ENCODE measurements at places on chromosomes 3 and 15.

- DNase-seq, result no peak
Measured at GRCh38 chr3:141127344-141128125, 76.4 kb downstream of the SPSB4 start.

DNA sequence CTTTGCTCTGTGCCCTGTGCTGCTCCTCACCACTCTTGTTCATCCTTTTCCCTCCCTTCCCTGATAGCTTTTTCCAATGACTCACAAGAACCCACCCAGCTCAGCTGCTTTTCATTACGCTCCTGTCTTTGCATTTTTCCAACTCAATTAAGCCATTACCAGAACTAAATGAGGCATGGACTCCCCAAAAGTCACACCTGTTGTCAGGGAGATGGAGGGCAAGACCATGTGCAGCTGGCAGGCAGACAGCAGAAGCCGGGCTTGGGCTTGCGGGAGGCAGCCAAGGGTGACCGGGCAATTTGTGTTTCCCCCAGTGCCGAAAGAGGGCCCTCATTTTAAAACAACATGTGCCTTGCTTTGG, 64.3 kb downstream of the CASR start:
- no peak for DNase-seq

GRCh38 chr3:60841355-60841754, 409.9 kb downstream of the FHIT start:
- DNase-seq, result no peak

- DNase-seq, result no peak
Measured at GRCh38 chr15:22827125-22827524, 11.3 kb upstream of the NIPA2 start.

- no peak for DNase-seq
Measured at GRCh38 chr3:988785-989184, 104.0 kb upstream of the CNTN6 start.

DNA sequence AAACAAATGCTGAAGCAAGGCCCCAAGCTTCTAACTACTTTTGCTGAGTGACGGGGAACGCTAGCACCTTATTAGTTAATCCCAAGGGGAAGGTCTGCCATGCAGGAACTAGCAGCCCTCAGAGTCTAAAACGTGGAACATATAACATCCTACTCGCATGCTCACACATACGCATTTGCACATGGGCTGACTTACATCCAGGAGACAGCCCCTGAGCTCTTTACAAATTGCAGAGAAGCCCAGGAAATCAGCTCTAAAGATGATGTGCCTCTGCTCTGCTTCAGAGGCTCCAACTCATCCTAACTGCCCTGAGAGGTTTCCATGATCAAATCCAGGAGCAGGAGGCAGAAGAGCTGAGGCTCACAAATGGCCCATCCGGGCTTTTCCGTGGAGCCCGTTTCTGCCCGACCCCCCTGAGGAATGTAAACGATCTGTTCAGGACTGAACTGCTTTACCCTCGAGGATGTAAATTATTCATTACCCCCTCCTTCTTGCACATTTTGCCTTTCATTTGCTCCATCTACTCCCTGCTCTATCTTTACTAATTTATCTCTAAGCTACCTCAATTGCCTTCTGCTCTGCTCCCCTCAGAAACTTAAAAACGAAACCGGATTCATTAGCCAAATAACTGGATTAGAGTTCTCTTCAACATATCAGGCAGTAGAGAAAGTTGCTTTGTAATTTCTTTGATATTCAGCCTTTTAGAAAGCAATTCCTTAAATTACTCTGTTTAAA, 141.9 kb upstream of the CCDC54 start:
- DNase-seq, result peak; percentile 71

GRCh38 chr3:89238846-89239245, 131.4 kb downstream of the EPHA3 start:
- no peak for DNase-seq

DNA sequence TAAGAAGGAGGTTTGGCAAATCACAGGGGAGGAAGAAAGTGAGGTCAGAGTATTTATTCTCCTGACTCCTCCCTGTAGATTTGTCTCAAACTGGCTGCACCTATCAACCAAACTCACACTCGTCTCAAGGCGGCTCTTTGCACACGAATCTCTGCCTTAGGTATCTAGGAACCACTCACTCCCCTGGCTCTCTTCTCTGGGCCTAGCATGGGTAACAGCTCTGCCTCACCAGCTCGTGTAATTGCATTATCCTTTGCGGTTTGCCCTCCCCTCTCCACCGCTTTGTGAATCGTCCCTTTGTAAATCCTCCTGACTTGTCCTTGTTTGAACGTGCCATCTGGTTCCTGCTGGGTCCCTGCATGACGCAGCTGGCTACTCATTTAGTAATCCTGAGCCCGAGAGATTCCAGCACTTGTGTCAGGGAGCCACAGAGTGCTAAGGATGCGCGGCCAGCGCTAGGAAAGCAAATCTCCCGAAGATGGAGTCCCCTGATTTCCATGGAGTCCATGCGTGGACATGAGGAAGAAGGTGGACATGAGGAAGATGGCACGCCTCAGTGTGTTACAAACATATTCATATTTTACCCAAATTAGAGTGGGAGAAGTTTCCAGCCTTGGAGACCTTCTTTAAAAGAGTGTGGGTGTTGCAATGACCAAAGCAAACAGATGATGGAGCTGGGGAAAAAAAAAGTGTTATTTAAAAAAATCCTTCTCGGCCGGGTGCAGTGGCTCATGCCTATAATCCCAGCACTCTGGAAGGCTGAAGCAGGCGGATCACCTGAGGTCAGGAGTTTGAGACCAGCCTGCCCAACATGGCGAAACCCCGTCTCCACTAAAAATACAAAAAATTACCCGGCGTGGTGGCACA, 26.7 kb downstream of the NRROS start:
- no peak for DNase-seq

DNA sequence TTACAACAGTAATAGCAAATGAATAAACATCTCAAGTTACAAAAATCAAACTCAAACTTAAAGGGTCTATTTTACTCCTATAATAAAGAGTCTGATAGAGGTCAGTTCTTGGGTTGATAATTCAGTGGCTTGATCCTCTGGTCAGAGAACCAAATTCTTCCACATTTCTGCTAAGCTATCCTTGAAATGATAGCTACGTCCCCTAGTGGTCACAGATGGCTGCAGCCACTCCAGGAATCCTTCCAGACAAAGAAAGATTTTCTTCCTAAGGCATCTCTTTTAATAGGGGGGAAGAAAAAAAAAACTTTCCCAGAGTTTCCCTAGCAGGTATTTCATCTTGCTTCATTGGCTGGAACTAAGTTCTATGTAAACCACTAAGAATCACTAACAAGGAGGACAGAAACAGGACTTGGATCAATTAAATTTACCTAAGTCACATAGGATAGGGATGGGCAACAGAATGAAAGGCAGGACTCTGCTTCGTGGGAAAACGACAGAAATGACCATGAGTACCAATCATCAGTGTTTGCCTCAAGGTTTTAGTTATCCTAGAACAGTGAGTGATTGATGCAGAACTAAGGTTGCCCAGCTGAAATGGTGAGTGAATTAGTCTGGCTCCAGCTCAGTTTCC, 160.7 kb downstream of the STAC start:
- no peak for DNase-seq

DNA sequence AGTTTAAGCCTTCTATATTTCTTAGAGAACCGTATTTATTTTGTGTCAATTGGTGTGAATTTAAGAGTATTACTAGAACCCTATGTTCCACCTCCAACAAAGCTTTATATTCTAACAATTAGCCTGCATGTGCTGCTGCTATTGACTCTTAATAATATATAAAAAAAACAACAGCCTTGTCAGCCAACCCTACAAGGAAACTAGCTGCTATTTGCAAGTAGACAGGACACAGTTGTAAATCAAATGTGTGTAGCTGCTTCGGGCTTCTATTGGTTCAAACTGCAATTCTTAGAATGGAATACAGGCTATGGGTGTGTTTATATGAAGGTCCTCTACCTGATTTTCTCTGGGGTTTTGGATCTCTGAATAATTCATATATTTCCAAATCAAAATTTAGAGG, 60.7 kb downstream of the ZBTB20 start:
- DNase-seq, result peak; percentile 39

- DNase-seq, result no peak
Measured at GRCh38 chr3:12981306-12982275, 91.6 kb downstream of the IQSEC1 start.

GRCh38 chr15:31824024-31824423, 206.3 kb upstream of the CHRNA7 start:
- peak; percentile 54 for DNase-seq

DNA sequence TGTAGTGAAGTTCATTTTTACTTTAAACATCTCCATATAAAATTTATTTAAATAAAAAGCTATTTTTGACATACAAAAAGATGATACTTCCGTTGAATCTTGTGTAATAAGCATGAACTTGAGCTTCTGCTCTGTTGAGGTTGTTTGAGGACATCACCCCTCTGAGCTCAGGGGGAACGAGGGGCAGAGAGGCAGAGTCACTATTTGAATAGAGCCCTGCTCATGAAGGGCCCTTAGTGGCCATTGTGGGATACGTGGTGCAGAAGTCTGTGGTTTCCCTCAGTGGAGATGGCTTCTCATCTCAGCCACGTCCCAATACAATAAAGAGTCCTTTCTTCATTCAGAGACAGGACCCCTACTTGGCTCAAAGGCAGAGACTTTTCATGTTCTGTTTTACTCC, 10.6 kb downstream of the CEMIP start:
- no peak for DNase-seq

GRCh38 chr15:64112904-64113303, 17.1 kb downstream of the SNX1 start:
- no peak for DNase-seq

- DNase-seq, result no peak
Measured at GRCh38 chr3:13636874-13637273, 87.9 kb downstream of the FBLN2 start.

DNA sequence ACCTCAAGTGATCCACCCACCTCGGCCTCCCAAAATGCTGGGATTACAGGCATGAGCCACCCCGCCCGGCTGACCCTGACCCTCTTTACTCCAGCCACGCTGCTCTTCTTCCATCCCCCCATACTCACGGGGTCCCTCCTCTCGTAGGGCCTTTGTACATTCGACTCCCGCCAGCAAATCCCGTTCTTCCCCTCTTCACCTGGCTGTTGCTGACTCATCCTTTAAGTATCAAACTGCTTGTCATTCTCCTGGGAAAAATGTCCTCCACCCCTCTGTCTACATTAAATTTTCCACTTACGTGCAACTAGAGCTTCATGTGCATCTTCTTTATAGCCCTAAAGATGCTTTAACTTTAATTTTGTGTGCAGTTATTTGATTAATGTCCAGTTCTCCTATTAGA, 203.1 kb downstream of the OPA1 start:
- DNase-seq, result no peak

GRCh38 chr3:100761211-100761942, 52.1 kb downstream of the TFG start:
- DNase-seq, result no peak

- DNase-seq, result no peak
Measured at GRCh38 chr3:63479661-63480035, 172.8 kb upstream of the SNTN start.

- no peak for DNase-seq
Measured at GRCh38 chr3:148889828-148890227, 24.7 kb downstream of the CPA3 start.

GRCh38 chr3:171049861-171050444, 23.4 kb upstream of the SLC2A2 start:
- DNase-seq, result peak; percentile 63

GRCh38 chr3:109869586-109869985, 532.2 kb upstream of the DPPA4 start:
- DNase-seq, result no peak

GRCh38 chr3:184506561-184506991, 55.0 kb upstream of the EPHB3 start:
- no peak for DNase-seq

- DNase-seq, result no peak
Measured at GRCh38 chr3:34157491-34157890, 359.1 kb downstream of the PDCD6IP start.

All from midbrain (tissue), 1 donor.